ENCODE measurements at places on chromosomes 7 and 10.

DNA sequence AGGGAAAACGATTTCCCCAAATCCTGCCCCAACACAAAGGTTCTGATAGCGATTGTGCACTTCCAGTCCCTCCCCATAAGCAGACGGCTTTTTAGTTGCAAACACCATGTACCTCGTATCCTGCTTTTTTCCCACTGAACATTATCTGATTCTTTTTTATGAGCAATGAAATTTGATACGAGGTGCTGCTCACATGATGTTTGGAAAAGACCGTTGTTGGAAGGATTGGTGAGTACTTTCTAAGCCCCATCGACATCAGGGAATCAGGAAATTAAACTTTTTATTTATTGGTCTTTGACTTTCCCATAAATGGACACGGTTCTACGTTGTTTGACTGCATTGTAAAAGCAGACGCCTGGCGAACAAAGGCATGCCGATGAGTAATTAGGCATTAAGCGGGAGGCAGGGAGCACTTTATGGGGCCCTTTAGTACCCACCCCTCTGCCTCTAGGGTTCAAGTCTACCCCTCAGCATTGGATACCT is 49.4 kb downstream of the TEX36 start:
- DNase-seq: no peak

GRCh38 chr7:55387062-55387965 is 22.2 kb downstream of the LANCL2 start:
- DNase-seq: peak; percentile 47

DNA sequence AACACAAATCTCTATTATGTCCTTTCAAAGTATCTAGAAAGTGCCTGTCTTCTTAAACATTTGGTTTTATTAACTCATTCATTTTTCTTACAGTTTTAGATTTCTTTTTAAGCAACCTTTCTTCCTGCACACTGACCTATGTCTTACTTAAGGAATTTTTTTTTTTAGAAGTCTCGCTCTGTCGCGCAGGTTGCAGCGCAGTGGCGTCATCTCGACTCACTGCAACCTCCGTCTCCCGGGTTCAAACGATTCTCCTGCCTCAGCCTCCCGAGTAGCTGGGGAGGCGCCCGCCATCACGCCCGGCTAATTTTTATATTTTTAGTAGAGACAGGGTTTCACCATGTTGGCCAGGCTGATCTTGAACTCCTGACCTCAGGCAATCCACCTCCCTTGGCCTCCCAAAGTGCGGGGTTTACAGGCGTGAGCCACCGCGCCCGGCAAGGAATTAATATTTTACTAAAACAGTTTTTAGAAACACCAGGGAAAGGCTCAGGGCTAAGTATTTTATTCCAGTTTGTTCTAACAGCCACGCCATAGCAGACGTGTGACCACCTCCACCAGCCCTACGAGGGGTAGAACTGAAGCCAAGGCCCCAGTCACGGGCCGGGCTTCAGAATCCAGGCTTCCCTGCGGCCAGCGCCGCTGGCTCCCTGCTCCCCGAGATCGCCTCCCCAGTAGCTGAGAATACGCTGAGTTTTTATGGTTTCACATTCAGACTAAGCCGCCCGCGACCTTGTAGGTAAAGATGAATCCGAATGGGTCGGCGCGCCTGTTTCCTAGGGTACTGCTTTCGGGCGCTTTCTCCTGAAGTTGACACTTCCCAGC is 941 bp upstream of the LUC7L2 start:
- peak; percentile 87 for DNase-seq

DNA sequence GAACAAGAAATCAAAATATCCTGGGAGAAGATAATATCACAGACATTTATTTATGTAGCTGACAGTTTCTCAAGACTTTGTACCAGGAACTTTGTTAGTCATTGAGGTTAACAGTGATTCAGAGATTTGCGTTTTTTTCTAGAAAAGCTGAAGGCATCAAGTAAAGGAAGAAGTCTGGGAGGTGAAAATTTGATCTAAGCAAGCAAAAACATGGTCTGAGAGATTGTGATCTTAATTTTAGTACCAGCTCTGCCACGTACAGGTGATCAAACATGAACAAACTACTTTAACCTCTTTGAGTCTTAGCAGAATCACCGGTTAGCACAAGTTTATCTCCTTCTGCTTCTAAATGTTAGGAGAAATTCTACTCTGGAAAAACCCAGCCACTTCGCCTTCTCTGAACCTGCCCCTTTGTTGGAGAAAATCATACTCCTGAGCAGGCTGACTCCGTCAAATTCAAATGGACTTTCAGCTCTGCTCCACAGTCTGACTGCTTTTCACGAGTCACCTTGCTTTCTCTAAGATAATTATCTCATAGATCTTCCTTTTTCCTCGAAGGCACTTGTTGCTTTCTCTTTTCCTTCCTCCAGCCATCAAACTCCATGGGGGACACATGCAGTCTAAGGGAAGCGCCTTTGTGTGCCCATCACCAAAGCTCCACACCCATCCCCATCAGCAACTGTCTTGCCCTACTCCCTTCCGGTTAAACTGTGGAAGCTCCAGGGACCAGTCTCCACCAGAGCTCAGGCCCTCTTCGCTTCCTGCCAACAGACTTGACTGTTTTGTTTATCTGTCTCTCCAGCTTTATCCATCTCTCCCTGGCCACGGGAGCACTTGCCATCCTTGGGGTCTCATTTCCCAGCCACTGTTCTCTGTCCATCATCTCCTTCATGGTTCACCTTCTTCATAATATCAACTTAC is 86.3 kb downstream of the PRKCQ start:
- DNase-seq: no peak

DNA sequence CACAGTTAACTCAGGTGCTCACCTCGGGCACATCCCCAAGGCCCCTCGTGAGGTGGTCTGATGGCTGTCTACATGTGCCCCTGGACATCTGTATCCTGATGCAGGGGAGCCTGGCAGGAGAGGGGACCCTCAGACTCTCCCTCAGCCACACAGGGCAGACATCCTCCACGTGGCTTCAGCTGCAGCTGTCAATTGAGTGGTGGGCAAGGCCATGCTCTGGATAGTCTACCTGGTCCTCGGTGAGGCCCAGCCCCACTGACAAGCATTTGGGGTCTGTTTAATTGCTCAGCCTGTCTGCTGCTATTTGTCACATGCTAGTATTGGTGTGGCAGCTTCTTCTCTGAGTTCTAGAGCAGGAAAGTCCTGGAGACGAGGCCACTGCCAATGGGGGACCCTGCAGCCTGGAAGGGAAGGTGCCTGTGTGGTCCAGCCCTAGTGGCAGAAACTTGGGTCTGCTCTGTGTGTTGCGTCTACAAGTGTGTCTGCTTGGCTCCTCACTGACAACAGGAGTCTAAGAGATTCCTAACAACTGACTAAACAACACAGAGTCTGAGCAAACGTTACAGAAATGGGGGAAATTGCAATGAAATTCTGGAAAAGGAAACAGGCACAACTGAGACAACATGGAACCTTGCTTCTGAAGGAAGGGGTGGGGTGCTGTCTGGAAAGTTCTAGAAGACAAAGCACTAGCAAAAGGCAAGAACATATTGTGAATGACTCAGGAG is 59.3 kb upstream of the IGFBP3 start:
- DNase-seq: no peak

- DNase-seq: no peak
Observed at GRCh38 chr7:125563964-125564529, 634.4 kb upstream of the POT1 start.

DNA sequence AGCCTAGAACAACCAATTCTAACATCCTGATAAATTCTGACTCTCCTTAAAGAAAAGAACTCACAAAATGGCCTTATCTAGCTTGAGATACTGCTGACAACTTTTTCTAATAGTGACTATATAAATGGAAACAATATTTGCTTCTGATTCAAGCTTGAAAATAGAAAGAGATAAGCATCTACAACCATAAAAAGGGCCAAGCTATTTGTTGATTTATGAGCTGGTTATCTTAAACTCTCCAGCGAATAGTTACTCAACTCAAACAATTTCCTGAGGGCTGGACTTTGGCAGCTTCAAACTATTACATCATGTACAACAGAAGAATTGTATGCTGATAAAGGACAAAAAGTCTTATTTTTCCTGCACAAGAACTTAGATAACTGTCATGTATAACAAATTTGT is 4.6 kb downstream of the USP54 start:
- no peak for DNase-seq

- DNase-seq: no peak
Observed at GRCh38 chr10:90417029-90417428, 440.8 kb downstream of the HTR7 start.

All from ACHN (cell line).